Cardiac muscle cell (in vitro differentiated cells and primary cell): ENCODE measurements at places on chromosomes 5 and 9. TPM values are rescaled to one million over a fixed set of nuclear protein-coding genes. Genes with fewer than 3 reads are reported as not detected.
A peak's percentile ranks its signal among the peaks of the same experiment; 100 is the strongest.

- DNase-seq, result no peak
- H3K36me3 ChIP-seq, result no peaks in the 10 kb centered on the region
- H3K27me3 ChIP-seq, result no peaks in the 10 kb centered on the region
Observed at GRCh38 chr9:93668261-93668871, 92.0 kb downstream of the PHF2 start.

- H3K27me3 ChIP-seq, result no peaks in the 10 kb centered on the region
- H3K36me3 ChIP-seq, result no peaks in the 10 kb centered on the region
- H3K4me3 ChIP-seq, result no peak overlapping the region
- H3K27ac ChIP-seq, result no peak overlapping the region
- H3K4me1 ChIP-seq, result no peaks in the 10 kb centered on the region
- DNase-seq, result no peak
Observed at GRCh38 chr9:75983319-75984045, 93.0 kb downstream of the PCSK5 start.

DNA sequence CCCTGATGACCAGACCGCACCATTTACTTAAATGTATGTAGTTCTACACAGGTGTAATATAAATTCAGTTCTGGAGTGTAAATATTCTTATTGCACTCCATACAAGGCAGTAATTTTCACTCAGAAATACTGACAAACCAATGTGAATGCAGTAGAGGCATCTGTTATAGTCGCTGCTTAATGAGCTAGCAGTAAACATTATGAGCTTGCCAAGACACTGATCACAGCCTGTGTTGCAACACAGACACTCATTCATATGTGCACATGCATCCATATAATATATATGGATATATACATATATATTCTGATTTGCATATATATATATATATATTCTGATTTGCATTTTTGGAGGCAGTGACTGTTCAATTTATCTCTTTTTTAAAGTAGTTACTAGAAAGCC lies 435.1 kb upstream of the ST8SIA4 start:
- H3K4me1 ChIP-seq, result no peaks in the 10 kb centered on the region
- H3K4me3 ChIP-seq, result no peak overlapping the region
- H3K36me3 ChIP-seq, result no peaks in the 10 kb centered on the region

DNA sequence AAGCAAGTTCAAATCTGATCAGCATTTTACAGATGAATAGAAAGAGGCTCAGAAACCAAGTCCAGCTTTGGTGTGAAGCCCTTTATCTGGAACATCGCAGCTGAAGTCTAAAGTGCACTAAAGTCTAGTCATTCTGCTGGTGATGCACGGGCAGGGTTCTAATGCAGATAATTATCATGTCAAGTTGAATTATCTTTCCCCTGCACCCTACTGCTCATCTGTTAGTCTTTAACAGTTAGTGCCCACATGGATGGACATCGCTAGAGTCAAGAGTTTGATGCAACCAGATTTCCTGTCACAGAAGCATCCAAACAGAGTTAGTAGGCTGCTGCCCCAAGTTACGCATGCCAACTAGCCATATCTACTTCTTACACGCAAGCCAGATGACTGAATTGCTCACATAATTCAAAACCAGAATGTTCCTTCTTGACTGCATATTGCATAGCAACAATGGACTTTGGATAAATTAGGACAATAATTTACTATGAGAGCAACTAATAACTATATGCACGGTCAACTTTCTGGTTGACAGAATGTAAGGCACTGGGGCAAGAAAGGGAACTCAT lies 1.6 kb upstream of the TOMM5 start:
- H3K36me3 ChIP-seq, result no peaks in the 10 kb centered on the region
- peaks cover 31% of the 10 kb centered on the region for H3K27me3 ChIP-seq
- H3K4me3 ChIP-seq, result no peak overlapping the region
- no peak for DNase-seq
- peaks cover 3% of the 10 kb centered on the region for H3K4me1 ChIP-seq

- H3K4me1 ChIP-seq, result no peaks in the 10 kb centered on the region
- DNase-seq, result peak; percentile 17
- no peaks in the 10 kb centered on the region for H3K36me3 ChIP-seq
- H3K27me3 ChIP-seq, result no peaks in the 10 kb centered on the region
Observed at GRCh38 chr5:53071738-53072137, 37.8 kb downstream of the MOCS2 start.

DNA sequence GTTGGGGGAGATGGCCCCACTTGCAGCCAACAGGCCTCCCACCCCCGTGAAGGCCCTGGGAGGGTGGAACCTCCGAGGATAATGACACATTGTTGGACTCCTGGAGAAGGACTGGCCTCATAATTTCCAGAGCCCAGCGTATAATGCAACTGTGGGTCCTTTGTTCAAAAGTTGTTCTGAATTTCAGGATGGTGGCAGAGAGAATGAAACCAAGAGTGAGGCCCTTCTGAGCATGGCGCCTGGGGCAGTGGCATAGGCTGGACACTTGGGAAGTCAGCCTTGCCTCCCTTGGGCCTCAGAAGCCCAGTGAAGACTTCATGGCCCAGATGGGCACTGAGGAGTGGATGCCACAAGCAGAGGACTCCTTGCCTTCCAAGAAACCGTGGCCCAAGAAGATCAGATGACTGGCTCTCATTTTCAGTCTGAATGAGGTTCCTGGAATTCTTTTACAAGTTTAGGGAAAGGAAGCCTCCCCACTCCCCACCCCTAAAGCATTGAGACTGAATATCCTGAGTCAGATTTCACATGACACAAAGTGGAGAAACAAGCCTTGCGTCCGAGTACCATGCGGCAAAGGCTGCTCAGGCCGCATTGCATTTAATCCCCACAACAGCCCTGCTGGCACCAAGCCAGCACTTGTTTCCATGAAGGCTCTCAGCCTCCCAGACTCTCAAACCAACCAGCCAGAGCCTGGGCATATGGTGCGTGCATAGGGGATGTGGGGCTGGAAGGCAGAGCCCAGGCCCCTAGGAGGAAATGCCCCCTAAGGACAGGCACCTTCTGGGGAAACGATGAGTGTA lies 96.7 kb upstream of the SMIM23 start:
- no peaks in the 10 kb centered on the region for H3K27me3 ChIP-seq
- no peaks in the 10 kb centered on the region for H3K36me3 ChIP-seq
- DNase-seq, result peak; percentile 54
- no peak overlapping the region for H3K4me3 ChIP-seq
- H3K4me1 ChIP-seq, result peaks cover 6% of the 10 kb centered on the region

GRCh38 chr9:120875195-120875565 lies 1.8 kb downstream of the PHF19 start:
- no peak for DNase-seq
- no peaks in the 10 kb centered on the region for H3K36me3 ChIP-seq
- no peaks in the 10 kb centered on the region for H3K4me1 ChIP-seq
- H3K27ac ChIP-seq, result no peak overlapping the region

- DNase-seq, result no peak
- no peaks in the 10 kb centered on the region for H3K27me3 ChIP-seq
- no peaks in the 10 kb centered on the region for H3K36me3 ChIP-seq
- peaks cover 16% of the 10 kb centered on the region for H3K4me1 ChIP-seq
Observed at GRCh38 chr5:71829206-71829605, 110.1 kb downstream of the CARTPT start.

GRCh38 chr5:142053426-142054151 lies 40.8 kb upstream of the GNPDA1 start:
- DNase-seq, result peak; percentile 13
- H3K36me3 ChIP-seq, result no peaks in the 10 kb centered on the region
- no peak overlapping the region for H3K4me3 ChIP-seq
- H3K4me1 ChIP-seq, result peaks cover 19% of the 10 kb centered on the region

DNA sequence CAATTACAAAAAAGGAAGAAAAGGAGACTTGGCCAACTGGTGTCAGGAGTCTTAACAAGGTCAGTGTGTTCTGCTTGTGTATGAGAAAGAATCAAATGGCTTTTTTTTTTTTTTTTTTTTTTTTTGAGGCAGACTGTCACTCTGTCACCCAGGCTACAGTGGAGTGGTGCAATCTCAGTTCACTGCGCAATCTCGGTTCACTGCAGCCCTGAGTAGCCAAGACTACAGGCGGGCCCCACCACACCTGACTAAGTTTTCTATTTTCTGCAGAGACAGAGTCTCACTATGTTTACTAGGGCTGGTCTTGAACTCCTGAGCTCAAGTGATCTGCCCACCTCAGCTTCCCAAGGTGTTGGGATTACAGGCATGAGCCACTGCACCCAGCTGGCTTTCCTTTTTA lies 3.1 kb upstream of the IL7R start:
- no peak overlapping the region for H3K27ac ChIP-seq
- no peaks in the 10 kb centered on the region for H3K27me3 ChIP-seq
- no peaks in the 10 kb centered on the region for H3K4me1 ChIP-seq
- H3K36me3 ChIP-seq, result no peaks in the 10 kb centered on the region
- DNase-seq, result no peak

The THBS4 gene
- 25.6 and 27.2 TPM in 2 replicates for total RNA-seq

The FOXI1 gene
- not detected in 2 replicates for total RNA-seq

The EGFLAM gene
- 0.27 and 0.42 TPM in 2 replicates for total RNA-seq

The FCN2 gene
- not detected in 2 replicates for total RNA-seq
